Effector memory CD4-positive, alpha-beta T cell (primary cell): ENCODE measurements at places on chromosomes 5 and 9.

DNA sequence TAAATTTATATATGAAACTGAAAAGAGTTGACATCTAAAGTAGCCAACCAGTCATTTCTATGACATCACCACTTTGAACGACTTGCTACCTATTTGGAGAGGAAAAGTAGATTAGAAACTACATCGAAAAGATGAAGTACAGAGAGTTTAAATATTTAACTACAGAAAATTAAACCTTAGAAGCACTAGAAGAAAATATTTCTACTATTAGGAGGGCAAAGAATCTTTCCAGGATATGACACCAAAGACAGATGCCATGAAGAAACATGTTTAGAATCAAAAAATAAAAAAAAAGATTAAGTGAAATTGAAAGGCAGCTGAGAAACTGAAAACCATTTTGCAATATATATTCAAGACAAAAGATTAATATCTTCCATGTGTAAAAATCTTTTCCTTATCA is 144.7 kb downstream of the COL23A1 start:
- no peaks in the 10 kb centered on the region for H3K27me3 ChIP-seq
- no peaks in the 10 kb centered on the region for H3K4me1 ChIP-seq

GRCh38 chr5:34598177-34598794 is 57.8 kb upstream of the RAI14 start:
- H3K4me1 ChIP-seq = no peaks in the 10 kb centered on the region
- no peaks in the 10 kb centered on the region for H3K36me3 ChIP-seq
- H3K27me3 ChIP-seq = no peaks in the 10 kb centered on the region
- H3K27ac ChIP-seq = no peak overlapping the region
- H3K4me3 ChIP-seq = no peak overlapping the region
- no peak for DNase-seq

DNA sequence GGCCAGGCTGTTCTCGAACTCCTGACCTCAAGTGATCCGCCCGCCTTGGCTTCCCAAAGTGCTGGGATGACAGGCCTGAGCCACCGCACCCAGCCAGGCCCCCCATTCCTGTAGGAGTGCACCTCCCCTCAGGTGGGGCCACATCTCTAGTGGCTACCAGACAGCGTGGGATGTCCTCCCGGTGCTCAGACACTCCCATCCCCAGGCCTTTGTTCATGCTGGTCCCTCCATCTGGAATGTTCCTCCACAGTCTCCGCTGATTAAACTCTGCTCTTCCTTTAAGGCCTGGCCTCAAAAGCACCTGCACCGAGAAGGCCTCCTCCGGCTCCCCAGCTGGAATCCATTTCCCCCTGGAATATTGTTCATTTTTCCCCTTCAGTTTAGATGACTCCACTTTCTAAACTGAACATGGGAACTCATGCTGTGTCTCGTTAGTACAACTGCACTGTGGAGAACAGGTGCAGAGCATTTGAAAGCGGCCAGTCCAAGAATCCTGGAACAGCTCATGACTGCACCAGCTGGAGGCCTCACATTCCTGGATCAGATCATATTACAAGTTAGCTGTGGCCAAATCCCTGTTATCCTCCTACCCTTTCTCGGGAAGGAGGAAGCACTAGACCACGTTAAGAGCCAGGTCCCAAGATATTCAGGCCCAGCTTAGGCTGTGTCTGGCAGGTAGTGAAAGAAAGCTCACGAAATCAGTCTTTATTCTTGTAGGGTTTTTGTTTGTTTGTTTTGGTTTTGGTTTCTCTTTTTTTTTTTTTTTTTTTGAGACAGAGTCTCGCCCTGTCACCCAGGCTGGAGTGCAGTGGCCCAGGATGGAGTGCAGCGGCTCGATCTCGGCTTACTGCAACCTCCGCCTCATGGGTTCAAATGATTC is 10.8 kb upstream of the PRRC2B start:
- H3K4me1 ChIP-seq = no peaks in the 10 kb centered on the region
- H3K4me3 ChIP-seq = no peak overlapping the region
- no peaks in the 10 kb centered on the region for H3K36me3 ChIP-seq
- DNase-seq = no peak

GRCh38 chr5:27511061-27511460 is 472.7 kb upstream of the CDH9 start:
- no peaks in the 10 kb centered on the region for H3K4me1 ChIP-seq
- no peaks in the 10 kb centered on the region for H3K27me3 ChIP-seq
- H3K27ac ChIP-seq = no peak overlapping the region
- no peak overlapping the region for H3K4me3 ChIP-seq
- H3K36me3 ChIP-seq = no peaks in the 10 kb centered on the region

GRCh38 chr9:757246-757881 is 84.1 kb upstream of the DMRT1 start:
- no peaks in the 10 kb centered on the region for H3K36me3 ChIP-seq
- no peaks in the 10 kb centered on the region for H3K4me1 ChIP-seq
- DNase-seq = no peak
- H3K27me3 ChIP-seq = no peaks in the 10 kb centered on the region
- H3K27ac ChIP-seq = no peak overlapping the region

GRCh38 chr5:125129151-125129806 is 382.8 kb upstream of the ZNF608 start:
- H3K36me3 ChIP-seq = no peaks in the 10 kb centered on the region
- H3K27ac ChIP-seq = no peak overlapping the region
- no peaks in the 10 kb centered on the region for H3K4me1 ChIP-seq
- no peak overlapping the region for H3K4me3 ChIP-seq

DNA sequence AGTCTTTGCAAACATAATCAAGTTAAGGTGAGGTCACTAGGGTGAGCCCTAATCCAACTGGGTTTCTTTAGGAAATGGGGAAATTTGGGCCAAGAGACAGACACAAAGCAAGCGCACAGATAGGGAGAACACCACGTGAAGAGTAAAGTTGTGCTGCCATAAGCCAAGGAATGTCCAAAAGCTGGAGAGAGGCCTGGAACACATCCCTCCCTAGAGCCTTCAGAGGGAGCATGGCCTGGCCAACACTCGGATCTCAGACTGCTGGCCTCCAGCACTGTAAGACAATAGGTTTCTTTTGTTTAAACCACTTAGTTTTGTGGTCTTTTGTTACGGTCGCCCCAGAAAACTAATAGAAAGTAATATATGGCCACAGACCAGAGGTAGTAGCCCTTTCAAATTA is 8.1 kb upstream of the ROR2 start:
- H3K4me3 ChIP-seq = no peak overlapping the region
- no peaks in the 10 kb centered on the region for H3K36me3 ChIP-seq
- H3K4me1 ChIP-seq = no peaks in the 10 kb centered on the region
- H3K27me3 ChIP-seq = no peaks in the 10 kb centered on the region

GRCh38 chr9:17669206-17669605 is 90.3 kb downstream of the SH3GL2 start:
- no peak overlapping the region for H3K4me3 ChIP-seq
- no peak overlapping the region for H3K27ac ChIP-seq
- no peak for DNase-seq
- no peaks in the 10 kb centered on the region for H3K36me3 ChIP-seq
- no peaks in the 10 kb centered on the region for H3K27me3 ChIP-seq

- DNase-seq = no peak
- H3K36me3 ChIP-seq = no peaks in the 10 kb centered on the region
- no peaks in the 10 kb centered on the region for H3K27me3 ChIP-seq
These were observed 1009.4 kb downstream of the TLE1 start for GRCh38 chr9:80679916-80680315.

DNA sequence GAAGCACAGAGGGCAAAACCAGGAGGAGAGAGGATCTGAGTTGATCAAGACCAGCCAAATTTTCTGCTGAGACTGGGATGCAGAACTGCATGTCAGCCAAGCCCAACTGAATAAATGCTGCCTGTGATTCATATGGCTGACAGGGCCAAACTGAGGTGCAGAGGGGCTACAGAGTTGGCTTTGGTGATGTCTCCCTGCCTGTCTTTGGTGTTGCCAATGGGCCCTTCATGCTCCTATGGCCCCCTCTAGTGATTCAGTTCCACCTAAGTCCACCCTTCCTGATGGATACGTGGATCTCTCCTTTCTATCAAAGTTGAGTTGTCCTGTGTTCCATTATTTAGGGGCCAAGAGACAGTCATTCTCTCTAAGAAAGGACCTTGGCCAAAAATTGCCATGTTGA is 163.6 kb upstream of the TLE4 start:
- no peak for DNase-seq
- no peaks in the 10 kb centered on the region for H3K36me3 ChIP-seq
- H3K27me3 ChIP-seq = no peaks in the 10 kb centered on the region
- H3K4me3 ChIP-seq = no peak overlapping the region
- no peaks in the 10 kb centered on the region for H3K4me1 ChIP-seq

GRCh38 chr9:79877943-79878602 is 306.3 kb downstream of the TLE4 start:
- peaks cover 10% of the 10 kb centered on the region for H3K4me1 ChIP-seq
- H3K4me3 ChIP-seq = no peak overlapping the region
- DNase-seq = no peak
- H3K36me3 ChIP-seq = no peaks in the 10 kb centered on the region

- no peaks in the 10 kb centered on the region for H3K36me3 ChIP-seq
- H3K27me3 ChIP-seq = no peaks in the 10 kb centered on the region
- no peak for DNase-seq
- H3K27ac ChIP-seq = no peak overlapping the region
- no peak overlapping the region for H3K4me3 ChIP-seq
These were observed 6.7 kb downstream of the ADAMTSL1 start for GRCh38 chr9:18480662-18481093.

DNA sequence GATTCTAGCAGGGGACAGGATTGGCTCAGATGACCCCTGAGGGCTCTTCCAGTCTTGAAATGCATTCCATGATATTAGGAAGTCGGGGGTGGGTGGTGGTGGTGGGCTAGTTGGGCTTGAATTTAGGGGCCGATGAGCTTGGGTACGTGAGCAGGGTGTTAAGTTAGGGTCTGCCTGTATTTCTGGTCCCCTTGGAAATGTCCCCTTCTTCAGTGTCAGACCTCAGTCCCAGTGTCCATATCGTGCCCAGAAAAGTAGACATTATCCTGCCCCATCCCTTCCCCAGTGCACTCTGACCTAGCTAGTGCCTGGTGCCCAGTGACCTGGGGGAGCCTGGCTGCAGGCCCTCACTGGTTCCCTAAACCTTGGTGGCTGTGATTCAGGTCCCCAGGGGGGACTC is 2.9 kb upstream of the MYOZ3 start:
- no peaks in the 10 kb centered on the region for H3K36me3 ChIP-seq
- H3K4me3 ChIP-seq = no peak overlapping the region
- no peak for DNase-seq

- DNase-seq = no peak
- H3K36me3 ChIP-seq = no peaks in the 10 kb centered on the region
- peaks cover 16% of the 10 kb centered on the region for H3K4me1 ChIP-seq
- H3K27ac ChIP-seq = no peak overlapping the region
These were observed 672 bp upstream of the ITGA2 start for GRCh38 chr5:52988335-52989024.

DNA sequence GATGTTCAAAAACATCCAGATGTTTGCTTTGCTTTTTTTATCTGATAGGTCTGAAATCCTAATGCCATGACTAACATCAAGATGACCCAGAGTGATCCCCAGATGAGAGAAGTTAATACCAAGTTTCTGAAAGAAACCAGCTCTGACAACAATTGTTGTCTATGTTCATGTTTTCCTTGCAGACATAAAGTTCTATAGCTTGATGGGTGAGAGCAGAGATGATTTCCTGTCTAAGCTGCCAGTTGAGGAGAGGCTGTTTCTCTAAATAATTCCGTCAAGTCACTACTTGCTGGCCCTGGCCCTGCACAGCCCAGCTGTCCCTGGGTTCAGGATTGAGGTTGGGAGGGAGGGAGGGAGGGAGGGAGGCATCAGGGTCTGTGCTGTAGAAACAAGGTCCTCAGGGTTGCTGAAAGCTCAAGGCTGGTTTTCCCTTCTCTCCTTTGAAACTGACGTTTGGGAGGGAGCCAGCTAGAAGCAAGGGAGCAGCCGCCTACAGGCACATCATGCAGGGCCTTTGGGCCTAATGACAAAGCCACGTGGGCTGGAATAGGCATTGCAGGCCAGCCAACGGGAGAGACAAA is 3.9 kb downstream of the SPARC start:
- no peaks in the 10 kb centered on the region for H3K4me1 ChIP-seq
- H3K36me3 ChIP-seq = no peaks in the 10 kb centered on the region
- no peak overlapping the region for H3K4me3 ChIP-seq
- DNase-seq = no peak
- H3K27me3 ChIP-seq = peaks cover 13% of the 10 kb centered on the region

DNA sequence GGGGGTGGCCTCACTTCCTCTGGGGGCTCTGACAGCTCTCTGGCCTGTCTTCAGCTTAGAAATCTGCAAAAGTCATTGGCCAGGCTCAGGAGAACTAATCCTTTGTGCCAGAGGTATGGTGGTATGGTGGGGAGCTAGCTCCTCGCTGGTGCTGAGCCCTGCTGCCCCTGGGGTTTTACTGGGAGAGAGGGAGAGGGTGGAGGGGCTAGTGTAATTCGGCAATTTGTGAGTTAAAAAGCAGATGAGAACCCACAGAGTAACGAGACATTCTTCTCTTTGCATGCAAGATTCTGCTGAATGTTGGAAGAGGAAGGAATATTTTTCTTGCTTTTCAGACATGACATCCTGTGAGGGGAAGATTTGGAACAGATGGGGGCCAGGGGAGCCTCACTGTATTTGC is 65.5 kb upstream of the SPRY4 start:
- H3K4me1 ChIP-seq = no peaks in the 10 kb centered on the region
- no peaks in the 10 kb centered on the region for H3K36me3 ChIP-seq
- H3K27ac ChIP-seq = no peak overlapping the region
- H3K27me3 ChIP-seq = no peaks in the 10 kb centered on the region
- H3K4me3 ChIP-seq = no peak overlapping the region

- no peak overlapping the region for H3K27ac ChIP-seq
- H3K4me1 ChIP-seq = no peaks in the 10 kb centered on the region
- no peak for DNase-seq
- no peak overlapping the region for H3K4me3 ChIP-seq
- no peaks in the 10 kb centered on the region for H3K36me3 ChIP-seq
- no peaks in the 10 kb centered on the region for H3K27me3 ChIP-seq
These were observed 10.1 kb upstream of the EFNA5 start for GRCh38 chr5:107680799-107681198.

DNA sequence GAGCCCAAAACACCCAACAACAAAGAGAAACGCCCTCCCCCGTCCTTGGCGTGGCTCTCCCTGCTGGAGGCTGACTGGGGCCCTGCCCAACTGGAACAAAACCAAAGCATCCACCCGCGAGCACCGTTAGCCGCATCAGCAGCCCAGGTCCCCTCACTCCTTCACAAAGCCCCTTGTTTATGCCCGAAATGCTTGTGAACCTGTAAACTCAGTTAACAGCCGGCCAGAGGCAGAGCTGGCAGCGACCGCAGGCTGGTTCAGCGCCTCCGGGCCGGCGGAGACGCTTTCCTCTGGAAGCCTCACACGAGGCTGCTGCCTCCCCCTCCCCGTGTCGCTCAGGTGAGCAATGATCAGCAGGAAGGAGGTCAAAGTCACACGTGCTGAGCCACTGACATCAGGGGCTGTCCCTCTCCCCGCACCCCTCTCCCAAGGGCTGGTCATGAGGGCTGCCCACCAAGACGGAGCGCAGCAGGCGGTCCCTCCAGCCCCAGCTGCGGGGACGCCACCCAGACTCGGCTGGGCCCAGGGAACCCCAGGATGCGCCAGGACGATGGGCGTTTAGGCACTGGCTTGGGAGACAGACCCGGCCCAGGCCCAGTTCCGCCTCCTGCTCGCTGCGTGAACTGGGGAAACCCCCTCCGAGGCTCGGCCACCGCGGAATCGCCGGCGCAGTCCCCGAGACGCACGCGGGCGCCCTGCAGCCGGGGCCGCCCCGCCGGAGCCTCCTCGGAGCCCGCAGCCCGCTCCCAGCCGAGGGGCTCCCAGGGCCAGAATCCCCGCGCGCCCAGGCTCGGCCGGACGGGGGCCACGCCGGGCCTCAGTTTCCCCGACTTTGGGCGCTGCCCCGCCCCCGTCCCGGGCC is 563 bp downstream of the SNAPC4 start:
- H3K27me3 ChIP-seq = no peaks in the 10 kb centered on the region
- peak overlapping the region; percentile 81 for H3K4me3 ChIP-seq
- H3K4me1 ChIP-seq = peaks cover 37% of the 10 kb centered on the region
- peak overlapping the region; percentile 51 for H3K27ac ChIP-seq
- H3K36me3 ChIP-seq = peaks cover 24% of the 10 kb centered on the region
